ENCODE measurements at places on chromosomes 3 and 15. TPM values are rescaled to one million over a fixed set of nuclear protein-coding genes. Genes with fewer than 3 reads are reported as not detected.

- H3K4me3 ChIP-seq: no peak overlapping the region
- DNase-seq: no peak
- no peak overlapping the region for H3K27ac ChIP-seq
- H3K4me1 ChIP-seq: no peaks in the 10 kb centered on the region
- no peaks in the 10 kb centered on the region for H3K36me3 ChIP-seq
These were observed 153.1 kb upstream of the NUDT16 start for GRCh38 chr3:131228522-131228921.

GRCh38 chr15:35196273-35196672, 111.2 kb upstream of the NANOGP8 start:
- no peak overlapping the region for H3K27ac ChIP-seq
- H3K27me3 ChIP-seq: no peaks in the 10 kb centered on the region
- no peak overlapping the region for H3K4me3 ChIP-seq
- H3K36me3 ChIP-seq: no peaks in the 10 kb centered on the region
- DNase-seq: no peak

GRCh38 chr3:109532257-109533216, 195.2 kb upstream of the DPPA4 start:
- no peaks in the 10 kb centered on the region for H3K4me1 ChIP-seq
- DNase-seq: peak; percentile 35
- H3K4me3 ChIP-seq: no peak overlapping the region
- no peaks in the 10 kb centered on the region for H3K36me3 ChIP-seq

TGM4 gene
- 0.18 TPM for total RNA-seq

- H3K4me3 ChIP-seq: no peak overlapping the region
- no peak overlapping the region for H3K27ac ChIP-seq
- H3K36me3 ChIP-seq: no peaks in the 10 kb centered on the region
- H3K27me3 ChIP-seq: no peaks in the 10 kb centered on the region
- H3K4me1 ChIP-seq: peaks cover 25% of the 10 kb centered on the region
These were observed 1.4 kb downstream of the ARL14 start for GRCh38 chr3:160678292-160678842.

WWTR1 gene
- total RNA-seq: 19.7 TPM

DNA sequence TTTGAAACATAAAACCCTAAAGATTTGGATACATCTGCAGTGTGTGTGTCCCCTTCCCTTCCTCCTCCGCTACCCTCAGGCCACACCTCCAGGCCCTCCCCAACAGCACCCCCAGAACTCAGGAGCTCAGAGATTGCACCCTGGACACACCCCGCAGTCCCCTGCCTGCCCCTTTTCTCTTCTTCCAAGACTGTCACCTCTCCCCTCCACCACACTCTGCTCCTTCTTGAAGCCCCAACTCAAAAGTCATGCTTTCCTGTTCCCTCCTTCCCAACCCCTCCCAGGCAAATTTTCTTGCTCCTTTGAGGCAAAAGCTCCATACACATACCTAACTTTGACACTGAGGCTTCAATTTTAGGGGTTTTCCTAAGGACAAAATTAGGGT, 285.7 kb upstream of the STT3B start:
- no peak overlapping the region for H3K4me3 ChIP-seq
- H3K4me1 ChIP-seq: peaks cover 23% of the 10 kb centered on the region
- no peak for DNase-seq
- H3K27ac ChIP-seq: no peak overlapping the region
- H3K36me3 ChIP-seq: no peaks in the 10 kb centered on the region

DNA sequence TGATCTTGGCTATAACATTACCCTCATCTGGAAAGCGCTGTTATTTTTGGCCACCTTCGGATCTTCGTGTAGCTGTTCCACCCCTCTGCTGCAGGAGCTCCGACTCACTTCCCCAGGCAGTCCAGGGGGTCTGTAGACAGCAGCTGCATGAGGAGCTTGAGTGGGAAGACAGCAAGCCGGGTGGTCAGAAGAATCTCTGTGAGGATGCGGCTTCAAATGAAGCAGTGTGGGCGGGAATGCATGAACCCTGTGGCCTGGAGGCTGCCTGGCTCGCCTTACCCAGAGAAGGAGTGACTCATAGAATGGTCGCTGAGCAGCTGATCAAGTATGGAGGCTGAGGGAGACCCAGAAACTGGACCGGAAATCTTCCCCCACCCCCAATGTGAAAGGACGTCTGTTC, 45.2 kb upstream of the NR2F2 start:
- no peak overlapping the region for H3K27ac ChIP-seq
- no peak for DNase-seq
- no peaks in the 10 kb centered on the region for H3K27me3 ChIP-seq
- H3K4me1 ChIP-seq: no peaks in the 10 kb centered on the region
- no peaks in the 10 kb centered on the region for H3K36me3 ChIP-seq
- H3K4me3 ChIP-seq: no peak overlapping the region

GRCh38 chr3:157354722-157355121, 81.9 kb upstream of the PTX3 start:
- H3K27me3 ChIP-seq: no peaks in the 10 kb centered on the region
- H3K36me3 ChIP-seq: no peaks in the 10 kb centered on the region
- H3K4me3 ChIP-seq: no peak overlapping the region
- H3K4me1 ChIP-seq: no peaks in the 10 kb centered on the region

DNA sequence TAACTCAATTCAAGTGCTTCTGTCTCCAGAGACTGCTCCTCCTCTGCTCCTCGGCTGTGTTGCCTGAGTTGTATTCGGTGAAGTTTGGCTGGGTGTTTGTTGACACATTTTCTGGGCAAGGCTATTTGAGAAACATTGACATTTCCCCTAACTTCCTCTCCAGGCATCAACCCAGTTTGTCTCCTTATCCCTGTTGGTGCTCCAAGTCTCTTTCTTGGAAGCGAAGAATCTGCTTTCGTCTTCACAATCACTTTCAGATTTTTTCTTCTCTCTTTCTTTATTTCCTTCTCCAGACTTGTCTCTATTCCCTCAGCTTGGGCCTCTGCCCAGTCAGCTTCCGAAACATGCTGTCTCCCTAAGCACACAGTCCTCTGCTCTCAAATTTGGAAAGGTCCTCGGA, 84.7 kb downstream of the ETV5 start:
- no peaks in the 10 kb centered on the region for H3K27me3 ChIP-seq
- no peak overlapping the region for H3K4me3 ChIP-seq
- H3K27ac ChIP-seq: no peak overlapping the region
- no peak for DNase-seq

GRCh38 chr3:149315694-149316093, 17.7 kb downstream of the TM4SF18 start:
- H3K4me1 ChIP-seq: peaks cover 62% of the 10 kb centered on the region
- H3K27ac ChIP-seq: peak overlapping the region; percentile 74
- no peaks in the 10 kb centered on the region for H3K27me3 ChIP-seq
- no peak for DNase-seq
- peak overlapping the region; percentile 17 for H3K4me3 ChIP-seq

GRCh38 chr15:43314171-43314570, 16.2 kb downstream of the LCMT2 start:
- H3K27me3 ChIP-seq: no peaks in the 10 kb centered on the region
- no peaks in the 10 kb centered on the region for H3K36me3 ChIP-seq
- H3K27ac ChIP-seq: no peak overlapping the region
- H3K4me1 ChIP-seq: peaks cover 25% of the 10 kb centered on the region

GRCh38 chr3:197151580-197151979, 122.0 kb upstream of the MELTF start:
- H3K27me3 ChIP-seq: no peaks in the 10 kb centered on the region
- peaks cover 8% of the 10 kb centered on the region for H3K4me1 ChIP-seq
- no peak overlapping the region for H3K4me3 ChIP-seq
- H3K27ac ChIP-seq: no peak overlapping the region
- DNase-seq: peak; percentile 28

DNA sequence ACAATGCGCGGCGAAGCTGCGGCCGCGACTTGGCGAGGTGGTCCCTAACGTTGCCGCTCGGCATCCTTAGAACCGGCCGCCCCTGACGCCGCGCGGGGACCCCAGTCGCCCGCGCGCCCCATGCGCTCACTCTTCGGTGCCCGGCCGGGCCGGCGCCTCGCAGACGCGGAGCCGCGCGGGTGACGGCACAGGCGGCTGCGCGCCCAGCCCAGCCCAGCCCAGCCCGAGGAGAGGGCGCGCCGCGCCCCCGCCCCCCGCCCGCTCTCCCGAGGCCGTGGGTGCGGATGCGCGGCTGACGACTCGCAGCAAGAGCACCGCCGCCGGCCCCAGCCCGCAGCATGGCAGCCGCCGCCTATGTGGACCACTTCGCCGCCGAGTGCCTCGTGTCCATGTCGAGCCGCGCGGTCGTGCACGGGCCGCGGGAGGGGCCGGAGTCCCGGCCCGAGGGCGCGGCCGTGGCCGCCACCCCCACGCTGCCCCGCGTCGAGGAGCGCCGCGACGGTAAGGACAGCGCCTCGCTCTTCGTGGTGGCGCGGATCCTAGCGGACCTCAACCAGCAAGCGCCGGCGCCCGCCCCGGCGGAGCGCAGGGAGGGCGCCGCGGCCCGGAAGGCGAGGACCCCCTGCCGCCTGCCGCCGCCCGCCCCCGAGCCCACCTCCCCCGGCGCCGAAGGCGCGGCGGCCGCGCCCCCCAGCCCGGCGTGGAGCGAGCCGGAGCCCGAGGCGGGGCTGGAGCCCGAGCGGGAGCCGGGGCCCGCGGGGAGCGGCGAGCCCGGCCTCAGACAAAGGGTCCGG, 437 bp downstream of the KLF13 start:
- no peaks in the 10 kb centered on the region for H3K27me3 ChIP-seq
- no peak for DNase-seq
- H3K4me1 ChIP-seq: peaks cover 52% of the 10 kb centered on the region
- peak overlapping the region; percentile 80 for H3K27ac ChIP-seq
- H3K4me3 ChIP-seq: peak overlapping the region; percentile 80

DNA sequence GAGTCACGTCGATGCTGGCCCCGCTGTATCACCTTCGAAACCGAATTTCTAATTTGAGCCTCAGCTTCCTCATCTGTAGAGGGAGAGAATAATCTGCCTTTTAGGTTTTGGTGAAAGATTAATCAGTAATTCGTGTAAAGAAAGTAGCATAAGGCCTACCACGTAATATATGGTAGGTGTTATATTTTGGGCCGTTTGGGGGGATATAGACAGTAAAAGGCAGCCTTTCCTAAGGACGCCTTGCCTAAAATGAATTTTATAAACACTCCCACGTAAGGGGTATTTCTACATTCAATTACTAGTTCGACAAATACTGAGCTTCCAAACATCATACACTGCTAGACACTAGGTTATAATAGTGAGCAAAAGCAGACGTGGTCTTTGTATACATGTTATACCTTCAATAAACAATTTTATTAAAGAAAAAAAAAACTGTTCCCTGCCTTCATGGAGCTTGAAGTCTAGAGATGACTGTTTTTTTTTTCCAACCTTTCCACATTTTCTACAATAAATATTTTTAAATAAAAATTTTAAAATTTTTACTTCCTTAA, 737 bp downstream of the JAGN1 start:
- H3K4me3 ChIP-seq: peak overlapping the region; percentile 99
- no peak for DNase-seq

GRCh38 chr3:72782521-72782920, 65.7 kb downstream of the SHQ1 start:
- no peaks in the 10 kb centered on the region for H3K4me1 ChIP-seq
- H3K4me3 ChIP-seq: no peak overlapping the region
- no peaks in the 10 kb centered on the region for H3K36me3 ChIP-seq
- no peak for DNase-seq
- H3K27ac ChIP-seq: no peak overlapping the region

GRCh38 chr3:42653303-42653559, 266 bp upstream of the ZBTB47 start:
- H3K36me3 ChIP-seq: no peaks in the 10 kb centered on the region
- peaks cover 62% of the 10 kb centered on the region for H3K4me1 ChIP-seq
- H3K27me3 ChIP-seq: no peaks in the 10 kb centered on the region
- peak overlapping the region; percentile 89 for H3K4me3 ChIP-seq

GRCh38 chr3:134326760-134327593, 47.3 kb downstream of the AMOTL2 start:
- H3K4me1 ChIP-seq: peaks cover 77% of the 10 kb centered on the region
- DNase-seq: peak; percentile 90
- H3K27ac ChIP-seq: no peak overlapping the region
- H3K36me3 ChIP-seq: no peaks in the 10 kb centered on the region
- no peak overlapping the region for H3K4me3 ChIP-seq

TNFSF10 gene
- total RNA-seq: 5.3 TPM

PLA2G4D gene
- total RNA-seq: not detected

DNA sequence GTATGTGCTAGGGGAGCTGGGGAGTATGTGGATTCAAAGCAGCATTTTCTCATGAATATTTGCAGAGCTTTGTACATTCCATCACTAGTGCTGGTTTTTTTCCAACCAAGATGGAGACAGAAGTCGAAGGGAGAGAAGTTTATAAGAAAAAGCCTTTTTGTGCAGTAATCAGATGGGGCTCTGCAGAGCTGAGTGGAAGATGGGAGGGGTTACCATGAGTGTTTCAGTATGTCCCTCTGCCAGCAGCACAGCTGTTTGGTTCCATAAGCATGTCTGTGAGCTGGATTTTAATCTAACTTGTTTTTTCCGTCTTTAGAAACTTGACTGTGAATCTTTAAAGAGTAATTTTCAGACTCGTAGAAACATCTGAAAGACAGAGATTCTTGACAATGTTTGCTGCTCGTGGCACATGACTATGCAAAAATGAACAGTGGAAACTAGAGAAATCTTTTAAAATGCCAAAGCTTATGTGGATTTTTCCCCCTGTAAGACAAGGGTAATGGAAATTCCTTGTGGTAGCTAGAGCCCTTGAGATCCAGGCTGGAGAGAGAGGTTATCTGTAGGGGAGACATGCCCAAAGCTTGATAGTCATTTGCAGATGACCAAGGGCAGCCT, 20.3 kb downstream of the STARD9 start:
- H3K4me3 ChIP-seq: no peak overlapping the region
- H3K36me3 ChIP-seq: no peaks in the 10 kb centered on the region
- no peaks in the 10 kb centered on the region for H3K27me3 ChIP-seq
- no peak for DNase-seq
- H3K27ac ChIP-seq: no peak overlapping the region

DNA sequence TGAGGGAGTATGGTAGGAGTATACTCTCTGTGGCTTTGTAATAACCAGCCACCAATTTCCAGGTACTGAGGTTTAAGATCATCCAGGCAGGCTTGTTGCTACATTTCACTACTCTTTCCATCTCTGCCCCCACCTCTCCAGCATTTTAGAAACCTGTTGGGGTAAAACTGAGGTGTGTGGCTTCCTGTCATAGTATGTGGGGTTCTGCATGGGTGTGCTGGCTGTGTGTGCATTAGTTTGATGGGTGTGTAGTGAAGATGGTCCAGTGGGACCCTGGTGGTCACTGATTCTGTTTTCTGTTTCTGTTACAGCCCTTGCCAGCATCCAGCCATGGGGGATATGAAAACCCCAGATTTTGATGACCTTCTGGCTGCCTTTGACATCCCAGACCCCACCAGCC, 34.0 kb downstream of the ZNF592 start:
- no peak overlapping the region for H3K27ac ChIP-seq
- no peak for DNase-seq
- H3K27me3 ChIP-seq: no peaks in the 10 kb centered on the region

EPB42 gene
- total RNA-seq: not detected

INAFM2 gene
- total RNA-seq: 8.1 TPM

NR2C2 gene
- total RNA-seq: 12.0 TPM

GRCh38 chr3:185308126-185308754, 54.4 kb upstream of the EHHADH start:
- no peak overlapping the region for H3K4me3 ChIP-seq
- H3K27me3 ChIP-seq: no peaks in the 10 kb centered on the region
- no peaks in the 10 kb centered on the region for H3K36me3 ChIP-seq
- H3K4me1 ChIP-seq: peaks cover 35% of the 10 kb centered on the region
- peak; percentile 71 for DNase-seq

SV2B gene
- not detected for total RNA-seq

SCAANT1 gene
- not detected for total RNA-seq

GRCh38 chr3:40044487-40044886, 235.1 kb downstream of the MYRIP start:
- no peaks in the 10 kb centered on the region for H3K27me3 ChIP-seq
- H3K4me3 ChIP-seq: no peak overlapping the region
- no peak for DNase-seq
- no peaks in the 10 kb centered on the region for H3K4me1 ChIP-seq

Measured in HepG2 (cell line).